ENCODE measurements at places on chromosomes 1 and 21. TPM values are rescaled to one million over a fixed set of nuclear protein-coding genes. Genes with fewer than 3 reads are reported as not detected.
A peak's percentile ranks its signal among the peaks of the same experiment; 100 is the strongest.

The PRAMEF20 gene
- total RNA-seq = not detected

The GSTM1 gene
- 6.6 TPM for total RNA-seq

The SLC19A2 gene
- 28.1 TPM for total RNA-seq

The GPR61 gene
- total RNA-seq = not detected

The FH gene
- 84.0 TPM for total RNA-seq

The ALPL gene
- total RNA-seq = 43.1 TPM

The CTSK gene
- total RNA-seq = 16.7 TPM

The C1QTNF12 gene
- total RNA-seq = 2.5 TPM

- no peaks in the 10 kb centered on the region for H3K36me3 ChIP-seq
- no peak overlapping the region for H3K27ac ChIP-seq
- no peak overlapping the region for H3K4me3 ChIP-seq
- H3K4me1 ChIP-seq = peaks cover 23% of the 10 kb centered on the region
- H3K27me3 ChIP-seq = no peaks in the 10 kb centered on the region
- no peak for DNase-seq
These were observed 239.0 kb downstream of the TOMM20 start for GRCh38 chr1:234889643-234890042.

GRCh38 chr1:23371987-23372880, 2.6 kb upstream of the ZNF436 start:
- DNase-seq = no peak
- no peaks in the 10 kb centered on the region for H3K27me3 ChIP-seq
- H3K4me3 ChIP-seq = peak overlapping the region; percentile 61
- H3K27ac ChIP-seq = peak overlapping the region; percentile 69

GRCh38 chr1:154352581-154353459, 27.5 kb downstream of the ATP8B2 start:
- H3K36me3 ChIP-seq = peaks cover 3% of the 10 kb centered on the region
- peak overlapping the region; percentile 85 for H3K27ac ChIP-seq
- H3K4me3 ChIP-seq = peak overlapping the region; percentile 90
- H3K4me1 ChIP-seq = peaks cover 31% of the 10 kb centered on the region
- peaks cover 10% of the 10 kb centered on the region for H3K27me3 ChIP-seq

DNA sequence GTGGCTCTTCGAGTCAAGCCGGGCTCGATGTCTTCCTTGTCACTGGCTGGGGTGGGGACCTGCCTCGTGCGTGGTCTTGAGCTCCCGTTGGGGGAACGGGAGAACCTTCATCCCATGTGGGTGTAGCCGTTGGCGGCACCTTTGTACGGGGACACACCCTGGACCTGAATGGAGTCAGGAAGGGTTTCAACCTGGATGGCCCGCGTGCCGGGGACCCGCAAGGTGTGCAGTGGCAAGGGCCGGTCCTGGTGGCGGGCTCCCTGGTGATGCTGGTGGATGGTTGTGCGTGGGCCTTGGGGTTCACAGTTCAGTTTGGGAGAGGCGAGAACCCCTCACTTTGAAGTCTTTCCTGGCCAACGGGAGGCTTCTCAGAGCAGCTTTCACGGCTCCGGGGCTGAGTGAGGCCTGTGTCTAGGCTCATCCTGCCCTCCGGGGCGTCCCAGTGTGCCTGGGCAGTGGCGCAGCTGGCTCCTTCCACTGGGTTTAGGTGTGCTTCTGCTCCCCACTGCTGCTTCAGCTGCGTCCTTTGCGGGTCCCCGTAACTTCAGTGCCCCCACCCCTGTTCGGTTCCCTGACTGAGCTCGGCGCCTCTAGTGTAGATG, 11.4 kb downstream of the SKI start:
- DNase-seq = no peak
- peaks cover 12% of the 10 kb centered on the region for H3K36me3 ChIP-seq
- peak overlapping the region; percentile 35 for H3K4me3 ChIP-seq
- H3K4me1 ChIP-seq = peaks cover 45% of the 10 kb centered on the region

- peaks cover 59% of the 10 kb centered on the region for H3K27me3 ChIP-seq
- H3K27ac ChIP-seq = no peak overlapping the region
- no peak overlapping the region for H3K4me3 ChIP-seq
- no peak for DNase-seq
- H3K36me3 ChIP-seq = no peaks in the 10 kb centered on the region
- peaks cover 40% of the 10 kb centered on the region for H3K4me1 ChIP-seq
These were observed 4.1 kb downstream of the NTRK1 start for GRCh38 chr1:156864796-156865195.

DNA sequence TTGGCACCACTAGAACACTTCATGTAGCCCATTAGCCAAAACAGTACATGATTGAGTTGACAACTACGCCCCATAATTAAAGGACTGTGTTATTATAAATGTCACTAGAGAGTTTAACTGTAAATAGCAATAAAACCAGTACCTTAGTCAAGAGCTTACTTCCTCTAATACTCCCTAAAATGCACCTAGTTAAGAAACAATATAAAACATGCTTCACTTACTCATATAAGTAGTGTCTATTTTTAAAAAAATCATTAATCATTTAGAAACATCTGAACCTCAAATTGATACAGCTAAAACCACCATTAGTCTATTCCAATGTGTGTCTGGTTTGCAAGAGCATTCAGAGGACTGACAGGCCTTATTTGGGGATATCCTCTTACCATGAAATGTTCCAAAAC, 25.3 kb downstream of the PTP4A2 start:
- H3K27ac ChIP-seq = no peak overlapping the region
- H3K4me1 ChIP-seq = peaks cover 18% of the 10 kb centered on the region
- H3K4me3 ChIP-seq = no peak overlapping the region
- no peak for DNase-seq
- no peaks in the 10 kb centered on the region for H3K27me3 ChIP-seq

DNA sequence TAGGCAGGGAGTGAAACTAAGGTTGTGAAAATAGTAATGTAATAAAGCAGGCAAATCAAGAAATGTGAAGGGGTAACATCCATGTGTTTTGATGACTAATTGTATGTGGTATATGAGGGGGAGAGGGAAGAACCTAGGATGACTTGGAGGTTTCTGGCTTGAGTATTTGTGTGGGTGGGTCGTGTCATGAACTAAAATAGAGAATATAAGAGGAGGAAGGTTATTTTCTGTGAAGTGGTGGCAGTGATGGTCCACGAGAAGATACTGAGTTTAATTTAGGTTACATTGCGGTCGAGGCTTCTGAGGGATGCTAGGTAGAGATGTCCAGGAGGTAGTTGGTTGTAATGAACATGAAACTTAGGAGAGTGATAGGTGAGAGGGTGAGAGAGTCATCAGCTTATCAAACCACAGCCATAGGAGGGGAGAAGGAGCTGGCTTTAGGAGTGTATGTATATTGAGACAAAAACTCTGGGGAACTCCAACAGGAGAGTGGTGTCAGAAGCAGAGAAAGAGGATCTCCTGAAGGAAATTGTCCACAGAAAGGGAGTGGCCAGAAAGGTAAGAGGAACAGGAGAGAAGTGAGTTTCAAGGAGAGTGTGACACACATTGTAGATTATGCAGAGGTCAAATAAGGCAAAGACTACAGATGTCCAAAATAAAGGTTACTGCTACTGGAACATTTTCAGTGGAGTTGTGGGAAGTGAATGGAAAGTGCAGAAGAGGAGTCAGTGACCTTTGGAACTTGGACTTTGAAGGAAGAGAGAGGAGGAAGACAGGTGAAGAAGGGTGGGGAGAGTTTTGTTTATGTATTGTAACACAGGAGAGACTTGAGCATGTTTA, 89.0 kb upstream of the MACF1 start:
- H3K27me3 ChIP-seq = no peaks in the 10 kb centered on the region
- no peak overlapping the region for H3K4me3 ChIP-seq
- no peak overlapping the region for H3K27ac ChIP-seq
- peaks cover 8% of the 10 kb centered on the region for H3K36me3 ChIP-seq
- H3K4me1 ChIP-seq = peaks cover 3% of the 10 kb centered on the region

- DNase-seq = peak; percentile 65
- peaks cover 1% of the 10 kb centered on the region for H3K4me1 ChIP-seq
- no peak overlapping the region for H3K27ac ChIP-seq
These were observed 33.2 kb upstream of the PRSS38 start for GRCh38 chr1:227782226-227782625.

DNA sequence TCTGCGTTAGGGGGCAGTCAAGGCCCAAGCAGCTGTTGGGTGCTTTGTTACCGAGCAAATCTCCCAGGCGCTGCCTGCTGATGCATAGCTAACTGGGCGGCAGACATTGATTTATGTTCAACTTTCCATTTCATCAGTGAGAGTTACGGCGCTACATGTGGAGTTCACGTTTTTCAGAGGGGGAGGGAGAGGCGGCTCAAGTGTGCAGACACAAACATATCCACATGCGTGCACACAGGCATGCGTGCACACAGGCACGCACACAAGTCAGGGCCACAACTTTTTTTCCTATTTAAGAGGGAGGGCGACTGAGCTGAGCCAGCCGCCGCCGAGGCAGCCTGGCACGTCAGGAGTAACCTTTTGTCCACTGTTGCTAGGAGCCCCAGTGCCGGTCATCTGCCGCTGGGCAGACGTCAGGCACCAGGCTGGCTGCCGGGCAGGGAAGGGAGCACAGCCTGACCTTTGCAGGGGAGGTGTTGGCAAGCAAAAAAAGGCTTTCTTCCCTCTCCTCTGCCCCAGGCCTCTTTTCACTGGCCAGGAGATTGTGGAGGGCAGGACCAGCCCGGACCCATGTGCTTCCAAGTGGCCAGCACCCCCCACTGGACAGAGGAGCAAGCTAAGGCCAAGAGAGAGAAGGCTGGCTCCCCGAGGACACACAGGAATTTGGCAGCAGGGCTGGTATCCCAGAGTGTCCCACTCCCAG, 73.3 kb downstream of the MRPL37 start:
- peak overlapping the region; percentile 78 for H3K4me3 ChIP-seq
- peaks cover 54% of the 10 kb centered on the region for H3K4me1 ChIP-seq
- peaks cover 5% of the 10 kb centered on the region for H3K36me3 ChIP-seq
- peak overlapping the region; percentile 91 for H3K27ac ChIP-seq

- peak; percentile 70 for DNase-seq
- peaks cover 81% of the 10 kb centered on the region for H3K27me3 ChIP-seq
- peak overlapping the region; percentile 80 for H3K4me3 ChIP-seq
- H3K4me1 ChIP-seq = peaks cover 9% of the 10 kb centered on the region
- H3K27ac ChIP-seq = no peak overlapping the region
These were observed 995 bp downstream of the COLGALT2 start for GRCh38 chr1:184036517-184036949.

DNA sequence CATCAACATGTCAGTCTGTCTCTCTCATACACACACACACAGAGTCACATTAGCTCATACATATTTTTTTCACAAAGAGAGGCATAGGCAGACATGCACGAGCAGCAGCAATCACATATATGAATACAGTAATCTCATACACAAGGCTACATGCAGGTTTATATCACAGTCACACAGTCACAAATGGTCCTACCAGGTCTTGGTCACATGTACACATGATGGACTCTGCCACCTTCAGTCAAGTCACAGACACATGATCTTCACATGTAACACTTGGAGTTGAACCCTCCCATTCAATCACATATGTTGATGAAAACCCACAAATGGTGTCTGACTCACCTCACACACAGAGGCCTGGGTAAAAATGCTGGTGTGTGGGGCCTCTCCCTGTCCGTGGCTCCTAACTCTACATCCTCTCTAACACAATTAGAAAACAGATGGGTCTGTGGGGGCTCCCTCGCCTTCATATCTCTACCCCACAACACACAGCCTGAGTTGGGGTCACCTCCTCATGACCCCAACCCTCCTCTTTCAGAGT, 27.9 kb downstream of the RIMS3 start:
- no peak overlapping the region for H3K4me3 ChIP-seq
- no peak overlapping the region for H3K27ac ChIP-seq
- no peaks in the 10 kb centered on the region for H3K4me1 ChIP-seq
- H3K27me3 ChIP-seq = no peaks in the 10 kb centered on the region
- DNase-seq = no peak
- no peaks in the 10 kb centered on the region for H3K36me3 ChIP-seq

GRCh38 chr1:157233131-157233530, 94.9 kb upstream of the ETV3 start:
- peaks cover 36% of the 10 kb centered on the region for H3K4me1 ChIP-seq
- no peaks in the 10 kb centered on the region for H3K27me3 ChIP-seq
- no peak overlapping the region for H3K4me3 ChIP-seq
